ENCODE measurements at places on chromosomes 1 and 21.

GRCh38 chr1:237976331-237976730, 85.6 kb upstream of the ZP4 start:
- no peak for DNase-seq

GRCh38 chr1:98177751-98178150, 256.9 kb upstream of the DPYD start:
- no peak for DNase-seq

DNA sequence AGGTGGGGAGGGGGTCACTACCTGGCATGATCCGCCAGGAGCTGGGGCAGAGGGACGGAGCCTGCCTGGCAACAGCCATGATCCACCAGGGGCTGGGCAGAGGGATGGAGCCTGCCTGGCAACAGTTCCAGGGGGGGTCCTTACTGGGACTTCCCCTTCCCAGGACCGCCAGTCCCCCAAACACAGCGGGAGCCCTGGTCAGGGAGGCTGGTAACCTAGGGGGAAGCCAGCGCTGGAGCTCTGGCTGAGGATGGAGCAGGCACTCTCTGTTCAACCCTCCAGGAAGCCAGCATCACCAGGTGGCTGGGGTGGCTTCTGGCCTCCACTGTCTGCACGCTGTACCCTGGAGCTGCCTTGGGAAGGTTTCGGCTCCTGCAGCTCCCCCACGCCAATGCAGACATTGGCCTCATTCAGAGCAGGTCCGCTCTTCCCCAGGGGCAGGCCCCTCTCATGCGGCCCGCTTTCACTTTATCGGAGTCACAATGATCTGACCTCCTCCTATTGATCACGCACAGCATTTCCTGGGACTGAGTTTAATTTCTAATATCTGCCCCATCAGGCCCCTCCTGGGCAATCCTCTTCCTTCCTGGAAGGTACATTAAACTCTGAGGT, 68.4 kb upstream of the ABCG1 start:
- no peak for DNase-seq

- no peak for DNase-seq
Observed at GRCh38 chr21:43201491-43201890, 32.7 kb downstream of the CRYAA start.

GRCh38 chr1:14955402-14955801, 198.1 kb upstream of the TMEM51 start:
- DNase-seq: no peak

- no peak for DNase-seq
Observed at GRCh38 chr1:236853921-236854604, 59.0 kb downstream of the MTR start.

DNA sequence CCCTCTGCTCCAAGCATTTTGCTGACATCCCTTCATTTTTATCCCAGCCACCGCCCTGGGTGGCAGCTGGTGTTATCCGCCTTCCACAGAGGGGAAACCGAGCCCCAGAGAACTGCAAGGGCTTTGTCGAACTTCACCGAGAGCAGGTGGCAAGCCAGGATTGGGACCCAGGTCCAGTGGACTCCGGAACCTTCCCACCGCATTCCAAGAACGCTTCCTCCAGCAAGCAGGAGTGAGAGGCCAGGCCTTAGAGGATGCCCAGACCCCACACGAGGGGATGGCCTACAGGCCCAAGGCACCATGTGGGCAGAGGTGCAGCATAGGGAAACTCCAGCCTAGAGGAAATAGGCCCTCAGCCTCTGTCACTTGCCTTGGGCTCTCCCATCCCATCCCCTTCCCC, 90.7 kb downstream of the EPHB2 start:
- DNase-seq: no peak

DNA sequence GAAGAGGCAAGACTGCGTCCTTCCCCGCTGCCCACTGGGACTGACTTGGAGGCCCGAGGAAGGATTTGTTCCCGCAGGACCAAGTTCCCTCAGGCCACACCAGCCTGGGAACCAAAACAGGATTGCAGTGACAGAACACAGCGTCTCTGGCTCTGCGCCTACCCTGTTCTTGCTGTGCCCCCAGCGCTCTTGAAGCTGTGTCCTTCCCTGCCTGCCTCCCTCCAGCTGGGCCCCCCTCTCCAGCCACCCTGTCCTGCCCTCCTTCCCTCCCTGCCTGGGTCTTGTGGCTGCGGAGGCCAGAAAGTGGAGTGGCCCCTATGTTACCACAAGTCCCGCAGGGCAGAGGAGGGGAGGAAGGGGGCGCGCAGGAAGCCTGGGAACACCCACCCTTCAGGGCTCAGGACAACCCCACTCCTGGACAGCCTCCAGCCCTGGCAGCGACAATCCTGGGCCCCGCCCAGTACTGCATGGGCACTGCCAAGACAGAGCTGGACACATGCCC, 164.9 kb downstream of the DYRK1A start:
- no peak for DNase-seq

DNA sequence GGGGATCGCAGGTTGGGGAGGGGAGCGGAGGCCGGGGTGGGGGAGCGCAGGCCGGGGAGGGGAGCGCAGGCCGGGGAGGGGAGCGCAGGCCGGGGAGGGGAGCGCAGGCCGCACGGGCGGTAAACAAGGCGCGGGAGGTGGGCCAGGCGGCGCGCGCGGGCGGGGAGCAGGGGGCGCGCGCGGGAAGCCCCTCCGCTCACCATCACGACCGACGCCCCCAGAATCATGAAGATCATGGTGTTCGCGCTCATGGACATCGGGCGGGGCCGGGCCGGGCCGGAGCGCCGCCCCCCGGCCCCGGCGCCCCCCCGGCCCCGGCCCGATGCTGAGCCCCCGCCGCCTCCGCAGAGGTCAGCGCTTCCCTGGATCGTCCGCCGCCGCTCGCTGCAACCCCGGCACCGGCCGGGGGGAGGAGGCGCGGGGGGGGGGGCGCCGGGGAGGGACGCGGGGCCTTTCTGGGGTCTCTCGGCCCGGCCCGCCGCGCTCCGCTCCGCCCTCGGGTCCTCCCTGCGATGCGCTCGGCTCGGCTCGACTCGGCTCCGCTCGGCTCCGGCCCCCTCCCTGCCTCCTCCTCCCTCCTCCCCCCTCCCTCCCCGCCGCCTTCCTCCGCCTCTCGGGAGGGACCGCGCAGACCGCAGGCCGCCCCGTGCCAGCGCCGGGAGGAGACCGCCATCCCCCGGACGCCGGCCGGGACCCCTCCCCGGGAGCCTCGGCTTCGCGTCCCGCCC, at the start of gene TMEM240:
Gene TMEM240 (minus strand): TSS at position 535 of the 728 bp plus-strand sequence. CDS start 278 bp downstream, at position 257.
- DNase-seq: no peak

GRCh38 chr1:230684146-230684545, 29.8 kb downstream of the AGT start:
- DNase-seq: no peak

GRCh38 chr1:24989082-24989481, 59.0 kb upstream of the RUNX3 start:
- no peak for DNase-seq

GRCh38 chr1:236365999-236366570, 28.0 kb upstream of the EDARADD start:
- DNase-seq: no peak

- DNase-seq: no peak
Observed at GRCh38 chr21:46196733-46197132, 12.5 kb upstream of the SPATC1L start.

- DNase-seq: no peak
Observed at GRCh38 chr21:36321325-36322082, 1.5 kb downstream of the MORC3 start.

- DNase-seq: no peak
Observed at GRCh38 chr21:14787312-14787711, 241.2 kb upstream of the SAMSN1 start.

DNA sequence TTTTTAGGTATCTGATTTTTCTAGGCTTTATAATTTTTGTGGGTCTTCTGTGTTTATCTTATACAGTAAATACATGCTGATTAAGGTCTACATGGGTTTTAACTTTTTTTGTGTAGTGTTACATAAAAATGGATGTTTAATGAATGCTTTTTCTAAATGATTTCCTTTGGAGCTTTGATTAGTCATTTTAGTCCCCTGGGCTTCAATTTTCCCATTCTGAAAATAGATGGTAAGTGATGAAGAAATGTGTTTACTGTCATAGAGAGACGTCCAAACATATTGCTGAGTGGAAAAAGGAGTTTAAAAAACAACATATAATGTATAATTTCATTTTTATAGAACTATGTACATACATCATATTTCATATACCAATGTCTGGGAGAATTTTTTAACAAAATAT, 140.9 kb upstream of the HMCN1 start:
- no peak for DNase-seq

DNA sequence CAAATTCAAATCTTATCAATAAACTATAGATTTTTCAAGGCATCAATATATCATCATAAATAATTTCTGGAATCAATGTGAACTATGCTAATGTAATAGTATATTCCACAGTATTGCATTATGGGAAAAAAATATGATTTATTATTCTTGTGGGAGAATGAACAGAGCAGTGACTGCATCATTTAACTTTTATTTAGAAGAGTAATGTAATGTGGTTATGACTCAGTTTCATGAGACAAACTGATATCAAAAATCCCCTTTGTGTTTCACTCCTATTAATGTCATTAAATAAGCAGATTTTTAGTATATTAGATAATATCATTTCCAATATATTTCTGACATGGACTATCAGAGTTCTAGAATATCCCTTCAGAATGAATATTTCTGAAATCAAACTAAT, 187.6 kb downstream of the LRRC40 start:
- DNase-seq: no peak

DNA sequence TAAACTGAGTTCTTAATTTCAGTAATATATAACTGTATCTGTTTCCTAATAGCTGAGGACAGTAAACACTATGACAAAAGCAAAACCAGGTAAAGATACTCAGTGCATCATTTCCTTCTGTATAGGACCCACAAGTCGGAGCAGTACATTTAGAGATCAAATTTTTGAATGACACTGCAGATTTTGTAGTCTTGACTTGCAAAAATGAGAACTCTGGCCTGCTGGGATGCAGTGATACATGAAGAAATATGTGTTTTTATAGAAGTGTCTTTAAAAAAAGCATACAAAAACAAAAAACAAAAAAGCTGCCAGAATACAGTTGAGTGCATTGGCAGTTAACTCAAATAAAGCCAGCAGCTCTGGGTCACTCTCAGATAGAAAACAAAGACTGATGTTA, 19.0 kb downstream of the GART start:
- no peak for DNase-seq

DNA sequence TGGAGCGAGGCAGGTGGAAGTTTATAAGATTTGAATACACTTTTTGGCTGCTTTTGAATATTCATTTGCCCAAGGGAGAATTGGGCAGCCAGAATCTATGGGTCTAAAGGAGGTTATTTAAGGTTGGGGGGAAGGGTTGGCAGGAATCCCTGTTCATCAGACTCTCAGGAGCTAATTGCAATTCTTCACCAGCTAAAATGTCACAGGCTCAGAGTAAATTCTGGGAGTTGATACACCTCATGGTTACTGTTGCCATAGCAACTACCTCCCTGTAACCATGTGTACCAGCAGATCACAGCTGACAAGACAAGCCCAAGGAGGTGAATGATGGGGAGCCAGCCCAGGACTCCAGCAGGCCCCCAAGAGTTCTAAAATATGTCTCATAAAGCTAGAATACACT, 75.5 kb downstream of the CAMK2N1 start:
- no peak for DNase-seq

- no peak for DNase-seq
Observed at GRCh38 chr1:152495066-152495675, 15.4 kb upstream of the LCE5A start.

Data from cortex of kidney (tissue), 1 donor.